ENCODE measurements at places on chromosomes 1 and 21.

- no peak for DNase-seq
These were observed 344.9 kb downstream of the ZNF326 start for GRCh38 chr1:90339811-90340210.

GRCh38 chr1:196611873-196612272, 3.6 kb upstream of the KCNT2 start:
- DNase-seq: no peak

DNA sequence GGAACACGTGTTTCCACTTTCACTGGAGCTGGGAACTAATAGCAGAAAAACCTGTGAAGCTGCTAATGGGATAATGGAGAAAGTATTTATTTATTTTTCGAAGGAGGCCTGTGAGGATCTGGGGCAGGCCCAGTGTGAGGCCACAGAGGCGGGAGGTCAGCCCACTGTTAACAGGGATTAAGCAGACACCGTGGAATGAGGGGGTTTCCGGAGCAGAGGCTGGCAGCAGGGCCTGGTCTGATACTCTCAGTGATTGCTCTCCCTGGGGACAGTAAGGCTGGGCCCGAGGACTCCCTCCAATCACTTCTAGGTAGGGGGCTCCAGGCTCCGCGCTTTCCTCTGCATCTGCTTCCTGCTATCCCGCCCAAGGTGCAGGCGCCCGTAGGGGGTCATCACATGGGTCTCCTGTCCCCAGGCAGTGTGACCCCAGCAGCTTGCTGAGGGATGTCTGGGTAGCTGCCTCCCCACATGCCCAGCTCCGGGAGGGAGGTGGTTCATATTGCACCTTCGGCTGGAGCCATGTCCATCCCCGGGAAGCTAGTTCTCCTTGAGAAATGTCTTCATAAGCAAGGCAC, 28.8 kb upstream of the CDCA8 start:
- DNase-seq: no peak

DNA sequence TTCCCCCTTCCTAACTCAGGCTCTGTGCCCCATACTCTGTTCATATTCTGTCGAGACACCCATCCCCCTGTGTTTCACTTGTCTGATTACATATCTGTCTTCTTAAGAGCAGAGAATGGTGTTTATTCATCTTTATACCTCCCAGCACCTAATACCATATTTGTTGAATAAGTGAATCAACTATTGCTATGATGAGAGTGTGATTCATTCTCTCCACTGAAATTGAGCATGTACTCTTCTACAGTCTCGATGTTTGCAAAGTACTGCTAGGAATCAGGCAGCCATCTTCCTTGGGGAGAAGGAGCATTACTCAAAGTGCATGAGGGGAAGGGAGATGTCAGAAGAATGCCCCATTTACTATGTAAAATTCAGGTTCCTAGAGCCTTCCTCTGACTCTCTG, 27.0 kb downstream of the TBX15 start:
- no peak for DNase-seq

- no peak for DNase-seq
These were observed 43.7 kb downstream of the HLX start for GRCh38 chr1:220922951-220923350.

- DNase-seq: peak; percentile 98
These were observed at the start of gene UTP25 for GRCh38 chr1:209827384-209828262. Gene UTP25, plus strand, starts transcription at chr1:209827972. Its CDS starts 92 bp downstream, at chr1:209828064.

GRCh38 chr1:241990040-241990439, 8.9 kb downstream of the MAP1LC3C start:
- no peak for DNase-seq

DNA sequence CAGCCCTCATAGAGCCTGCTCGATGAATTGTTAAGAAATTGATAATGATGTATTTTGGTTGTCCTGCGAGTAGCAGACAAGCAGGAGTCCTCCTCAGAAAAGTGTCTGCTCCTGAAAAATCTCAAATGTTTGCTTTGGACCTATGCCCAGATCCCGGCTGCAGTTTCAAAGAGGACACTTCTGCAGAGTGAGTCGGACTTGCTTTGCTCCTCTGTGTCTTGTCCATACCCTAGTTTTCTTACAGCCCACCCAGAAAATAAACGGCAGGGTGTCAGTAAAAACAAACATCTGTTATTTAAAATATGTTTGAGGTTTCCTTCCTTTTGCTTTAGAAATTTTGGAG, 2.8 kb downstream of the S100A10 start:
- no peak for DNase-seq

- no peak for DNase-seq
These were observed 13.5 kb upstream of the CHI3L1 start for GRCh38 chr1:203199816-203200571.

GRCh38 chr1:61111084-61112004, 29.0 kb downstream of the NFIA start:
- DNase-seq: no peak

DNA sequence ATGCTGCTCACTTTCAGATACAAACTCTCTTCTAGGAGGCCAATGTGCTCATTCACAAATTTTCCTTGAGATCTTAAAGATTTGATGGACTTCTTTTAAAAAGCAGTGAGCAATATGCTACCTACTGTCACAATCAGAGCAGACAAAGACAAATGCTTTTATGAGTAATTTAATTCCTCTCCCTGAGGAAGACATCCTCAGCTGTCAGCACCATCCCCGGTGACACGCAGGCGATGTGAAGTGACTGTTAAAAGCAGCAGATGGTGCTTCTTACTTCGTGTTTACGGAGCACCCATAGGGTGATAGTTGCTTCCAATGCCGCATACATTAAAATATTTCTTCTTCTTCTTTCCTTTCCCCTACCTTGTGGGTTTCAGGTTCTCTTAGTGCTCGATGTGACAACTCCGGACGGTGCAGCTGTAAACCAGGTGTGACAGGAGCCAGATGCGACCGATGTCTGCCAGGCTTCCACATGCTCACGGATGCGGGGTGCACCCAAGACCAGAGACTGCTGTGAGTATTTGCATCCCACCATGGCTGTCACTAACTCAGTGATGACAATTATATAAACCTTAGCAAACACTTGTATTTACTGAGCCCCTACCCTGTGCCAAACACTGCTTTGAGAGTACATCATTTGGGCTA, 29.1 kb downstream of the LAMC2 start:
- DNase-seq: no peak

DNA sequence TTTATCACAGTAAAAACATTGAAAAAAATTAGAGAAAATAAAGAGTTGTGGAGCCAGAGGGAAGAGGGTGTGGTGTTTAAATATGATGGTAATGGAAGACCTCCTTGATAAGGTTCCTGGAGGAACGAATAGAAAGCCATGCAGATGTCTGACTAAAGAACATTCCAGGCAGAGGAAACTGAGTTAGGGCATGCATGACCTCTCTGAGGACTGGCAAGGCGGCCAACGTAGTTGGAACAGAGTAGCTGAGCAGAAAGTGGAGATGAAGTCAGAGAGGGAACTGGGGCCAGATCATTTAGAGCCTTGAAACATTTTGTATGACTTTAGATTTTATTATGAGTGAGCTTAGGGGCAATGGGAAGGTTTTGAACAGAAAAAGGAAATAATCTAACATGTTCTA, 377.5 kb downstream of the HLX start:
- no peak for DNase-seq

DNA sequence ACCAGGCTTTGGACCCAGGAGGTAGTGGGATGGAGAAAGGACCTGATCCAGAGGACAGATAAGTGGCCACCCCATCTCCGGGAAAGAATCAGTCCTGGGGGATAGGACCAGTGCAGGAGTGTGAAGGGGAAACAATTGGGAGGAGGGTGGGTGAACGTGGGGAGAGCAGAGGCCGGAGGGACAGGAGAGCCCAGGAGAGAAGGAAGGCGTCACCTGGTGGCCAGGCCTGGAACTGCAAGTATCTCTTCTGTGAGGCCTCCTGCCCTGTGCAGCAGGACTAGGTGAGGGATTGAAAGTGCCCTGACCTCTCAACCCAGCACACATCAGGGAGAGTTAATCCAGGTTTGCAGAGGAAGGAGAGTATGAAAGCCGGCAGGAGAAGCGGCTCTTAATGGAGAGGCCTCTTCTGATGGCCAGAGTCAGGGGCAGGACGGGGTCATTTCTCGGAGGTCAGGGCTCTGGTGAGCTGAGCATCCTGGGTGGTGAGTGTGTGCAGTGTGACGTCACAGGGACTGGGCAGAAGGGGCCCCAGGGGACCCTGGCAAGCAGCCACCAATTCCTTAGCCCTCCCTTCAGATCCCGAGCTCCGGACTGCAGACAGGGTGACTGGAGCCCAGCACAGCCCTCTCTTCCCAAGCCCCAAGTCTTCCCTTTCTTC, 9.2 kb upstream of the LAD1 start:
- DNase-seq: peak; percentile 91

DNA sequence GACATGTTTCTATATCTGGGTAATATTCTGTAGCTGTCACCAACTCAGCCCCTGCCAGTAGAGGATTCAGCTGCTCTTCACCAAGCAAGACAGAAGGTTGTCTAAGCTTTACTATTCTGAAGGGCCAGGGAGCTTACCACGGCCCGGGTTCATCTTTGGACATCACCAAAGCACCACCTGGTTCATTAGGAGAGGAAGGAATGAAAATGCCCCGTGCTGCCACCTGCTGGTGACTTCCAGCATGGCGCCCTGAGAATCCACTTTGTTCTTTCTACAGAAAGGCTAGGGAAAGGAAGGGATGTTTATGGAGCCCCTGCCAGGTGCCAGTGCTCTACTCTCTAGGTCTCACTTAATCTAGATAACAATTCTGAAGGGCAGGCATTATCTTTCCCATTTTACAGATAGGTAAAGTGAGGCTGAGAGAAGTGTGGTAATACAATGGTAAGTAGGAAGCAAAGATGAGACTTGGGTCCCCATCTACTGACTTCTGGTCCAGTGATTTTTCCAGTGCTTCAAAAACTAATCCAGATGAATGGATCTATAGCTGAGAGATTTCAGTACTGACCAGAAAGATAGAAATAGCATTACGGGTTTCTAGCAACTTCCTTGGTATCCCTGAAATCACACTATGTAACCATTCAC, 79.5 kb downstream of the BEND5 start:
- DNase-seq: peak; percentile 87

DNA sequence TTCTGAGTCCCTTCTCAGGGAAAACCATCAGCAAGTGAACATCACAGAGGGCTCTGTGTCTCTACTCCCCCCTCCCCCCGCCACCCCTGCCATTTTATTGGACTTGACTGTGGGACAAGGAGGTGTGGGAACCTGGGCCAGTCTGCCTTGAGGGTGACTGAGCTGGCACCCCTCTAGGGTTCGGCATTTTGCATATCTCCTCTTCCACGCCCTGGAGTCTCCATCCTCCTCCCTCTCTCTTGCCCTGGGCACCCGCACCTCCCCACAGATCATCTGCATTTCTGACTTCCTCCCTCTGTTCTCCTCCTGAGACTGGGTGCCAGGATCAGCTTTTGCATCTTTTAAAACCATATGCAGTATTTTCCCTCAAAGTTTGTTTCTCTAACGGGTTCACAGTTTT, 107.1 kb upstream of the ERRFI1 start:
- DNase-seq: no peak

- DNase-seq: no peak
These were observed 83.9 kb downstream of the SMYD2 start for GRCh38 chr1:214364786-214365295.
